ENCODE measurements at places on chromosomes 3 and 15. TPM values are rescaled to one million over a fixed set of nuclear protein-coding genes. Genes with fewer than 3 reads are reported as not detected.

REC114 gene
- total RNA-seq: not detected

GATM gene
- 0.44 TPM for total RNA-seq

CD200R1 gene
- not detected for total RNA-seq

ACKR2 gene
- 0.15 TPM for total RNA-seq

METTL6 gene
- total RNA-seq: 36.1 TPM

PDE12 gene
- 21.7 TPM for total RNA-seq

PIERCE2 gene
- total RNA-seq: 1.2 TPM

TNFAIP8L3 gene
- 47.5 TPM for total RNA-seq

CIB2 gene
- total RNA-seq: 1.3 TPM

USP19 gene
- total RNA-seq: 64.4 TPM

FBXO40 gene
- total RNA-seq: not detected

PRTG gene
- total RNA-seq: 1.7 TPM

CTDSPL gene
- 31.4 TPM for total RNA-seq

TERC gene
- total RNA-seq: 254 TPM

CCDC9B gene
- total RNA-seq: 39.2 TPM

ZBTB20 gene
- total RNA-seq: 14.9 TPM

SV2B gene
- total RNA-seq: not detected

ANKRD34C gene
- not detected for total RNA-seq

NAALADL2 gene
- 19.7 TPM for total RNA-seq

FBXW12 gene
- 0.15 TPM for total RNA-seq

DAZL gene
- total RNA-seq: not detected

NIPA2 gene
- 53.9 TPM for total RNA-seq
